ENCODE measurements at places on chromosomes 12 and 14. TPM values are rescaled to one million over a fixed set of nuclear protein-coding genes. Genes with fewer than 3 reads are reported as not detected.
A peak's percentile ranks its signal among the peaks of the same experiment; 100 is the strongest.

DNA sequence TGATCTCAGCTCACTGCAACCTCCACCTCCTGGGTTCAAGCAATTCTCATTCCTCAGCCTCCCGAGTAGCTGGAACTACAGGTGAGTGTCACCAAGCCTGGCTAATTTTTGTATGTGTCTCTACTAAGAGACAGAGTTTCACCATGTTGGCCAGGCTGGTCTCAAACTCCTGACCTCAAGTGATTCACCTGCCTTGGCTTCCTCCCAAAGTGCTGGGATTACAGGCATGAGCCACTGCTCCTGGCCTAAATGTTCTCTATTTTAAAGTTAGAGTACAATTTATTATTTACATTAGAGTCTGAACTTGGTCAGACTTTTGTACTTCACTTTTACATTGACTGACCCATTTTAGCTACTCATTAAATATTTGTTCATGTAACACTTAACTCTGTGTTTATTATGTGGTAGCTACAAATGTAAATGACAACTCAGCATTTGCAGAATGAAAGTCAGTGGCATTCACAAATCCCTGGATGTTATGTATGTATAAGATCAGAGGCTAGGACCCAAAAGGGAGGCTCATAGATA lies 409.6 kb downstream of the APAF1 start:
- DNase-seq, result no peak

GRCh38 chr12:31736472-31736871 lies 7.7 kb upstream of the AMN1 start:
- DNase-seq, result peak; percentile 87

DNA sequence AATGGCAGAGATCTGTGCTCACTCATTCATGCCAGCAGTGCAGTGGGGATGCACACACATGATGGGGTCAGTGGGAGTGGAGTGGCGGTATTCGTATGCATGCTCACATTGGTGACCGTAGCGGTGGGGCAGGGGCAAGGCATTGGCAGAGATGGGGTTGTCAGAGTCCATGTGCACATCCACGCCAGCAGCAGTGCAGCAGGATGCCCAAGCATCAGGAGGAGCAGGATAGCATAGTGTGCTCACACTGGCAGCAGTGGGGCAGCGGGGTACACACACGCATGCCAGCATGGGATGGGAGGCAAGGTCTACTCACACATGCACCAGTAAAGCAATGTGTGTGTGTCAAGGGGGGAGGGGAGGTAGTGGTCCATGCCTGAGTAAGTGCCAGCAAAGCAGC lies 89.4 kb upstream of the GARIN6 start:
- DNase-seq, result no peak

Gene CRACR2A
- total RNA-seq, result 27.0 TPM

Gene CLMN
- 1.1 TPM for total RNA-seq

Gene DHRS2
- 3.1 TPM for total RNA-seq

Gene NT5DC3
- 12.3 TPM for total RNA-seq

Gene KCNK10
- not detected for total RNA-seq

Gene LRIG3
- total RNA-seq, result not detected

Gene MYH6
- 0.17 TPM for total RNA-seq

Gene TAS2R50
- total RNA-seq, result 0.56 TPM

Measured in activated CD4-positive, alpha-beta T cell treated with anti-CD3 and anti-CD28 coated beads, Interleukin-2, amount 10 ng/mL, durations not matched to agents 24 days and 14 days (primary cell).